Stimulated activated CD8-positive, alpha-beta memory T cell treated with anti-CD3 and anti-CD28 coated beads, Interleukin-15, amount 100 ng/mL, for 48 hours (primary cell): ENCODE measurements at places on chromosomes 6 and 20.

GRCh38 chr6:149608381-149608982, 40.0 kb downstream of the KATNA1 start:
- no peak for DNase-seq

DNA sequence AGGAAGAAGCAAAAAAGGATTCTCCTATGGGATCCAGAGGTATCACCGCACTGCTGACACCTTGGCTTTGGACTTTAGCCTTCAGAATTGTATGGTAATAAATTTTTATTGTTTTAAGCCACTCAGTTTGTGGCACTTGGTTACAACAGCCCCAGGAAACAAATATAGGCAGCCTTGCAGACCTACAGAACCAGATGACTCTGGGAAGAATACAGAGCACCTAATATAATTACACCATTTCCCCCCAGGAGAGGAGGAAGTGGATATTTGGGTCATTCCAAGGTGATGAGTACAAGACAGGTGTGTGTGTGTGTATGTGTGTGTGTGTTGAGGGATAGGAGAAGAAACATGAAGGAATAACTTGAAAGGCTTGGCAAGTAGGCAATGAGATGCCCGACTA, 84.2 kb upstream of the ENPP5 start:
- DNase-seq, result no peak

GRCh38 chr6:35311390-35312075, 13.9 kb downstream of the DEF6 start:
- no peak for DNase-seq

DNA sequence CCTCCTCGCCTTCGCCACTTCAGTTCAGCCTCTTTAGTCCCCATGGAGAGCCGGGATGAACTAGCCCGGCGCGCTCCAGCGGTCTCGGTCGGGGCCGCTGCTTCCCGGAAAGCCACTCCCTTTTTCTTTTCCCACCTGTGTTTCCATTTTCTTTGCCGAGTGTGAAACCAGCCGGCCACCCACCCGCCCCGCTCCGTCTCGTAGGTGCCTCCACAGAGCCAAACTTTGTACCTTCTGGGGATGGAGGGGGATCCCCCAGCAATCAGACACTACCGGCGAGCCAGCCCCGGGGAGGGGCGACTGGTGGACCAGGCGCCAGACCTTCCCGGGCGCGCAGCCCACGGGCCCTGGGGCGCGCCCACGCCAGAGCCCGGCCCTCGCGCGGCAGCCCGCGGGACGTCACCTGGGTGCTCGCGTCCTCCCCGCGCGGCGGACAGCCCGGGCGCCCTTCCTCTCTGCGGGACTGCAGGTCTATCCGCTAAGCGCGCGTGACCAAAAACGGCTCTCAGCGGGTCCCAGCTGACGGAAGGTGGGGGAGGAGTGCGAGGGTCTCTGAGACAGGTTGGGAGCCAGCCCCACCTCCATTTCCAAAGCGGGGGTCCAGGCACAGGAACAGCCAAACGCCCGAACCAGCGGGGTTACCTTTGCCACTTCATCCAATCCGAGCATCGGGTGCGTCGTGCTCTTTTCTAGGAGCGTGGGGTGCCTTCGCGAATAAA, at the start of gene MCHR2:
Gene MCHR2, minus strand, starts transcription at position 691 of the 719 bp plus-strand sequence. CDS start 38,076 bp downstream, outside the sequence.
- DNase-seq, result no peak

DNA sequence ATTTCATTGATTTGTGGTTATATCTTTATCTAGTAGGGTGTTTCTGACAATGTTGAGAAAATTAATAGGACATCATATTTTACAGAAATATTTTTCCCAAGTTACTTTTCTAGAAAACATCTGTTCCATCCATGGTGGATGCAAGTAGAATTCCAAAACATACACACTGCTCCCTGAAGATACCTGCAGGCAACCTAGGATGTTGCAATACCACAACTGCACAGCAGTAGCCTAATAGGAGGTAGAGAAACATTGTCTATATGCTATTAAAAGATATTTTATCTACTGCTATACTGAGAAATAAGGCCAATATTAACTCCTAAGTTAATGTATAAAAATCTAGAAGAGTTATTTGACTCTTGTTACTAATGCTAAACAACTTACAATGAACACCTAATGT, 6.8 kb downstream of the ILRUN start:
- no peak for DNase-seq

DNA sequence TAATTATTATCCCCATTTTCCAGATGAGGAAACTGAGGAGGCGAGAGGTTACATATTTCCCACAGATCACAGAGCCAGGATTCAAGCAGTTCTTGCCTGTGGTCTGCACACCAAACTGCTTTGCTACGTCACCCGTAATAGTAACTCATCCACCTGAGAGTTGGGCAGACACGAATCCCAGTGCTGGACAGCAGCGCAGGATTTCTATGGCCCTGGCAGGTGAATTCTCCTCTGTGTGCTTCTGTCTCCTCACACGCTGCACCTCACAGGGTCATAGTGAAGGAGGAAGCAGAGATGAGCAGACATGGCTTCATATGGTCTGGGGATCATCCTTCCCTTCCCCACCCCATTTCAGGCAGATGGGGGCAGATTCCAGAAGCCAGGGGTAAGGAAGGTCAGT, 127.0 kb upstream of the LRFN2 start:
- no peak for DNase-seq

DNA sequence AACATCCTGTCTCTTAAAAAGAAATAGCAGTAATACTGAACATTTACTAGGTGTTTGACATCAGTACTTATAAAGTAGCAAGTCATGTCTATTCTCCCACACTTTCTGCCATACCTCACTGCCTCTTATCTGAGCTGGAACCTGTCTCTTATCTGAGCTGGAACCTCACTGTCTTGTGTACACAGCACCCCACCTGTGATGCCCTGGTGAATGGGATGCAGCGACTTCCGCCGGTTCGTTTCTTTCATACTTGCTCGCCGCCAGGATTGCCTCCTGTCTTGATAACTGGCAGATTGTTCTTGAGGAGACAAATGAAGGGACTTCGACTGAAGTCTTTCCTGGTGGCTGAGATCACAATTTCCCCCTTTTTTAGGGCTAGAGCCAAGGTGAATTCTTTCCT, 2.9 kb downstream of the DSN1 start:
- DNase-seq, result no peak

DNA sequence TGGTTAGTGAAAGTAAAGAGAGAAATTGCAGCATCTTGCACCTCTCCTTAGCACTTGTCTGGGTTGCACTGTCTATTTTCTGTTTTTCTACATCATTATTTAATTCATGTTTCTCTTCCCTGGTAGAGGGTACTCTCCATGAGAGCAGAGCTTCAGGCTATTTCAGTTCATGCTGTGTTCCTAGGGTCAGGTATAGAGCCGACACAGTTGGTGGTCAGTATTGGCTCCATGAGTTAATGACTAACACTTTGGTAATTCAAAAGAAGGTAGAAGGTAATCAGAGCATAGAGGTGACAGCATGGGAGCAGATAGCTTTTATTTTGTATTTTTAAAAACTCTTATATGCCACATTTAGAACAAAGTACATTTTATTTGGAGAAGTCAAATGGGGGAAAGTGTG, 42.7 kb downstream of the RIMS1 start:
- DNase-seq, result no peak

DNA sequence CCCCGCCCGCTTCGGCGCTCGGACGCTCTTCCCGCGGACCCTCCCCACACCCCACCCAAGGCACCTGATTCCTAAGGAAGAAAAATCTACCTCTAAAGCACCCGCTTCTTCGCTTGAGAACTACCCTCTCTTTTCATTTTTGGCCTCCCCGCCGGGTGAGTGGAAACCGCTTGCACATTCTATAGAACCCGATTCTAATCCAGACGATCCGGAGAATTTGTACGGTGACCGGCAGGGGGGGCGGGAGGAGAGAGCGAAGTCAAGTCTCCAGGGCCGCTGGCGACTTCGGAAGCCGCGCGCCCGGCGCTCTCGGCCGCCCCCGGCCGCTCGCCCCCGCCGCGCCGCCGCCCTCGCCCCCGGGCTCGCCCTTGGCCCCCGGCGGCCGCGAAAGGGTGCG, at the start of gene RBM24:
Gene RBM24, plus strand, starts transcription at position 262 of the 397 bp plus-strand sequence. CDS start 221 bp downstream, outside the sequence.
- no peak for DNase-seq

DNA sequence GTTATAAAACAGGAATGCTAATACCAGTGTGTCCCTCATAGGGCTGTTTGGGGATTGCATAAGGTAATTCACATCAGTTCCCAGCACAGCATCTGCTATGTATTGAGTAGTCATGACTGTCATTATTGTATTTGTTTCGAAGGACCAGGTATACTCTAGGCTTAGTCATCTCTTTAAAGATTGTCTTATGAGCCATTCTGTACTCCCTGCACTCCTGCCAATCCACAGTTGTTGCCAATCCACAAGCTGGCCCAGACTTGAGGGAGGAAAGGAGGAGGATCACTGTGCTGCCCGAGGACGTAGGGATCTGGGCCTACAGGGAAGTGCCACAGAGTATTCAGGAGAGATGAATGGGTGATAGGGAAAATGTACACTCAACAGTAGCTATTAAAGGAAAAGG, 113.0 kb upstream of the TIAM2 start:
- no peak for DNase-seq

DNA sequence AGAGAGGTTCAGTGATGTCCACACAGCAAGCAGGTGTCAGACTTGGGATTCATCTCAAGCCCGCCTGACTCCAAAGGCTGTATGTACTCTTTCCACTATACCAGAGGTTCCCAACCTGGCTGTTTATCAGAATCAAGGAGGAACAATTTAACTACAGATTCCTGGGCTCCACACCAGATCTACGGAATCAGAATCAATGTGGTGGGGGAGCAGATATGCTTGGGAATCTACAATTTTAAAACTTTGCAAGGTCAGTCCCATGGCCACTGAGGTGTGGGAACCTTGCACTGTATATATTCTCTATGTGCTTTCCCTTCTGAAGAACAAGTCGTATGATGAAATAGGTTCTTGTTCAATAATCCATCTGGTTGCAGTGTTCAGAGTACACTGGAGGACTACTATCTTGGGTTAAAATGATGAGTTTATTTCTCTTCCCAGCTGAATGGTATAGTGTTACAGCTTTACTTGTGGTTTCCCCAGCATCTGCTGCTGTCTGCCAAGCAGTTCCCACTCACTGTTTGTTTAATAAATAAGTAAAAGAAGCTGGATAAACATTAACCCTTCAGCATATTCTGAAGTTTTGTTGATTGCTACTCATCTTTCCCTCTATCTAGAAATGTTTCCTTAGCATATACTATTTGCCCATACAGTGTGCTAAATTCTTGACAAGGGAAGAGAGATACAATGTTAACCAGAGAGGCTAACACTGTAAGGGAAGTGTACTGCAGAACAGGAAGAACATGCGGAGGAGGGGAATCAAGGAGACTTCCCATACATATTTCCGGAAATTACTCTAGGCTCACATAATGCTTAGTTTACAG, 9.9 kb downstream of the TTI1 start:
- no peak for DNase-seq

GRCh38 chr6:101489456-101489855, 95.9 kb downstream of the GRIK2 start:
- no peak for DNase-seq

DNA sequence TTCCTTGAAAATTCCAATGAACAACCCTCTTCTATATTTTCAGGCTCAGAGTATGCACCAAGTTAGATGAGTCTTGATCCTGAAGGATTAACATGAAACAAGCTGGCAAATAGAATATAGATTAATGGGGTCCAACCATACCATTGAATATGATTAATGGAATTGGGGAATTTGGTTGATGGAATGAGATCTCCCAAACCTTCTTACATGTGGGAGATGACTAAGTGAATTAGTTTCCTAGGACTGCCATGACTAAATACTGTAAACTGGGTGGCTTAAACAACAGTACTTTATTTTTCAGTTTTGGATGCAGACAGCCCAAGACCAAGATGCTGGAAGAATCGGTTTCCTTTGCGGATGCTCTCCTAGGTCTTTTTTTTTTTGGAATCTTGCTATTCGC, 347.0 kb downstream of the QKI start:
- no peak for DNase-seq

- DNase-seq, result no peak
These were observed 80.5 kb upstream of the QKI start for GRCh38 chr6:163333701-163334663.

DNA sequence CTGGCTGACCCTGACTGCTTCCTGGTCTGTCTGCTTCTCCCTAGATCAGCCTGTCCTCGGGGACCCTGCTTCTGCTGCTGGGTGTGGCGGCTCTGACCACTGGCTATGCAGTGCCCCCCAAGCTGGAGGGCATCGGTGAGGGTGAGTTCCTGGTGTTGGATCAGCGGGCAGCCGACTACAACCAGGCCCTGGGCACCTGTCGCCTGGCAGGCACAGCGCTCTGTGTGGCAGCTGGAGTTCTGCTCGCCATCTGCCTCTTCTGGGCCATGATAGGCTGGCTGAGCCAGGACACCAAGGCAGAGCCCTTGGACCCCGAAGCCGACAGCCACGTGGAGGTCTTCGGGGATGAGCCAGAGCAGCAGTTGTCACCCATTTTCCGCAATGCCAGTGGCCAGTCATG, 6.3 kb downstream of the NRSN2 start:
- DNase-seq, result no peak

DNA sequence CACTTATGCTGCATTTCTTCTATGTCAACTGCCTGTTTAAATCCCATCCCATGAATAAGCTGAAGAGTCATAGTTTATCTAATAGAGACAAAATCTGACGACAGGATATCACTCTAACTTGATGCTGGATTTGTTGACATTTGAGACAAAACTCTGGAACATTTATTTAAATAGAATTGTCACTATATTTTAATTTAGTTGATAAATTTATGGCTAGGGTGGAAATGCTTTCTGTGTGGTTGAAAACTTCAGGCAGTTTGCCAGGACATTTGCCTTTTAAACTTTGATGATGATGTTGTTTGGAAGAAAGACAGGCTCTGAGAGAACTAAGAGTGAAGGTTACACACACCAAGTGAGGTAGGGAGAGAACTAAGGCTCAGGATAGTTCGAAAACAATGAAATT, 68.1 kb downstream of the GJA1 start:
- DNase-seq, result no peak

DNA sequence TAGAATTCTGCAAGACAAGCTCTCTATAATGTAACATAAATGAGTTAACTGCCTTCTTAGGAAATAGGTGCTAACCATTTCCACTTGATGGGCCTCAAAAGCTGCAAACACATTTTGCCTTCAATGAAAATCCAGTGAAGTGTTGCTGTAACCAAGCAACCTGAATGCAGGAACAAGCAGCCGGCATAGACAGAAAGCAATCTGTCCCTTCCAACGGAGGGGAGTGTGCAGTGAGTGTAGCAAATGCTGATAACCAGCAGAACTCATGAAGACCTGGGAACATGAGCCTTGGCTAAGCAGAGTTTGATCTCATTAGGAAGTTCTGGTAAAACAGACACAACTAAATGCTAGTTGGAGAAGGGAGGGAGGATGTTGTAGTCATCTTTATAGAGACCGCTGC, 697.8 kb downstream of the KIF16B start:
- DNase-seq, result no peak
